ENCODE measurements at places on chromosomes 12 and 14. TPM values are rescaled to one million over a fixed set of nuclear protein-coding genes. Genes with fewer than 3 reads are reported as not detected.

Gene SCN8A
- 0.17 TPM for total RNA-seq

Gene ASIC1
- total RNA-seq: 1.3 TPM

Gene MYF5
- not detected for total RNA-seq

Gene C1R
- 56.2 TPM for total RNA-seq

Gene B3GNT4
- total RNA-seq: not detected

Gene LYZ
- 316 TPM for total RNA-seq

Gene MYF6
- not detected for total RNA-seq

Gene RDH5
- total RNA-seq: 17.4 TPM

Gene KMT2D
- 82.7 TPM for total RNA-seq

Gene KITLG
- total RNA-seq: 9.3 TPM

Gene CATSPERB
- total RNA-seq: 0.20 TPM

Gene CIROP
- total RNA-seq: not detected

Gene HAL
- not detected for total RNA-seq

Gene GLIPR1L2
- 4.4 TPM for total RNA-seq

Gene PLEK2
- 0.54 TPM for total RNA-seq

All from heart left ventricle (tissue), 16 donors.